ENCODE measurements at places on chromosomes 3 and 15.
A peak's percentile ranks its signal among the peaks of the same experiment; 100 is the strongest.

DNA sequence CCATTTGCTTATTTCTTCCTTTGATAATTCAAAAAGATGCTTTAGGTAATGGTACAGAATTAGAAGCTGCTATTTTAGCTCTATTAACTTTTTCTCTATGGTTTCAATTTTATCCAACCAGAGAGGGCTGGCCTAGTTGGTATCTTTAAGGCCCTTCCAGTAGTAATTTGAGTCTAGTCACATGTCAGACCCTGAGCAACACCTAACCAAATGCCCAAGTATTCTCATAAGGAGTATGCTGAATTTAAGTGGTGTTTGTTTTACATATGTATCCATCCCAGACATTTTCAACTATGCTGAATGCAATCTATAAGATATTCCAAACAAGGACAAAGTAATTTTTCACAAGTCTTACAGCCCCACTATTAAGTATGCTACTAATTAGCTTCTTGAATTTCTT lies 9.6 kb downstream of the DNAJC19 start:
- no peak for DNase-seq

GRCh38 chr3:126424039-126424717 lies 29.5 kb downstream of the CFAP100 start:
- DNase-seq: no peak

DNA sequence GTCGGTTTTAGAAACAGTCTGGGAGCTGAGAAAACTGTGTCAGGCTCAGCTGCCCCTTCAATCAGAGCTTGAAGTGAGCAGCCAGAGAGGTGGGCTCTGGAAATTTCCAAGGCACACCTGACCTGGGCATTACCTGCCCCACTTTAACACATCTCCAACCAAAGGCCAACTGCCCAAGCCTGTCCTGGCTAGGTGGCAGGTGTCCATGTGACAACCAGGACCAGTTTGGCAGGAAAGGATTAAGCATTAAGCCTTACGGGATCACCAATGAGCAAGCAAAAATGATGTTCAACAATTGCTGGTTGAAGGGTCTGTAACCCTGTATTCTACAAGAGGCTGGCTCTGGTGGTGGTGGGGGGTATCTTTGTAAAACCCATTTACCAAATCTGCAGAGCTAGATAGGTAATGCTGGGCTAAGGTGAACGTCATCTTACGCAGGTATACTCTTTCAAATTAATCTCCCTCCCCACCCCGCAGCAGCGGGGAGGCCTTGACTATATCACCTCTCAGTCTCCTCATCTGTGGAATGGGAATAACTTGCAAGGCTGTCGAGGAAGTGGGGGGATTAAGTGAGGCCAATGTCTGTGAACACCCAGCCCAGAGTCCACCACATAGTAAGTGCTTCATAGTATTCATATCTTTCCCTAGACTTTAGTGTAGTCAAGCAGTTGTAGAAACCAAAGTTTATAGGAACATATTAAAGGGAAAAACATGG lies 183.2 kb downstream of the MEGF11 start:
- DNase-seq: no peak

- no peak for DNase-seq
Observed at GRCh38 chr15:95944661-95945255, 385.7 kb upstream of the NR2F2 start.

DNA sequence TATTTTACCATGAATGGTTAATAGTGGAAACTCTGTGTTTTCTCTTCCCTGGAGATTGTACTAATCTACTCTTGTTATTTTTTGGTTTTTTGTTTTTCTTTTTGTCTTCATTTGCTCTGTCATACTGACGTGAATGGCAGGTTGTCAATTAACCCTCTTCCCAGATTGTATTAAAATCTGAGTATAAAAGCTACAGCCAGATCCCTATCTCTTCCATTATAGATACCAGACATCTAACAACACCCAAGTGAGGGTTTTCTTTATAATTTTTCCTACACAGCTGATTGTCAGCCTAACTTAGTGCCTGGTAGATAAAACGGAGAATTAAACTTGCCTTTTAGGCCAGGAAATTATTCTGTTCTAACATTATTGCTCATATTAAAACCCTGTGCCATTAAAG lies 162.6 kb downstream of the IL5RA start:
- DNase-seq: no peak

- no peak for DNase-seq
Observed at GRCh38 chr15:73320619-73321180, 48.1 kb downstream of the HCN4 start.

DNA sequence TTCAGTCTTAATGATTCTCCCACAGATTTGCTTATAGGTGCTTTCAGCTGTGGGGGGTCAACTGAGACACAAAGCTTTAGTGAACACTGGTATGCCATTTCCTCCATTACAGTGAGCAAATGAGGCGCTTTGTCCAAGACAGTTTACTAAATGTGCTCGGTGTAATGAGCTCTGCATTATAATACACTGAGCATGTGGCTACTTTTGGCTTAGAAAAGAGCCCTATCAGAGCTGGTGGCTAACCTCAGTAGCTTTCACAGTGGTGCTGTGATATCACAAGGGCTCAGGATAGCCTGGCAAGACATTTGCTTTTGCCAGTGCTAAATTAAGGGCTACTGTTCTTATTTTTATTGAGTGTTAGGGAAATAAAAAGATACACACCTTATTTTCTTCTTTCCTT lies 749.7 kb upstream of the ARPP21 start:
- DNase-seq: no peak

- DNase-seq: no peak
Observed at GRCh38 chr15:60607817-60608216, 128.9 kb upstream of the ICE2 start.

GRCh38 chr3:144257381-144257780 lies 285.8 kb downstream of the DIPK2A start:
- DNase-seq: no peak

GRCh38 chr15:75151214-75152128 lies 50.2 kb upstream of the C15orf39 start:
- no peak for DNase-seq

- no peak for DNase-seq
Observed at GRCh38 chr3:30401971-30402370, 204.4 kb upstream of the TGFBR2 start.

DNA sequence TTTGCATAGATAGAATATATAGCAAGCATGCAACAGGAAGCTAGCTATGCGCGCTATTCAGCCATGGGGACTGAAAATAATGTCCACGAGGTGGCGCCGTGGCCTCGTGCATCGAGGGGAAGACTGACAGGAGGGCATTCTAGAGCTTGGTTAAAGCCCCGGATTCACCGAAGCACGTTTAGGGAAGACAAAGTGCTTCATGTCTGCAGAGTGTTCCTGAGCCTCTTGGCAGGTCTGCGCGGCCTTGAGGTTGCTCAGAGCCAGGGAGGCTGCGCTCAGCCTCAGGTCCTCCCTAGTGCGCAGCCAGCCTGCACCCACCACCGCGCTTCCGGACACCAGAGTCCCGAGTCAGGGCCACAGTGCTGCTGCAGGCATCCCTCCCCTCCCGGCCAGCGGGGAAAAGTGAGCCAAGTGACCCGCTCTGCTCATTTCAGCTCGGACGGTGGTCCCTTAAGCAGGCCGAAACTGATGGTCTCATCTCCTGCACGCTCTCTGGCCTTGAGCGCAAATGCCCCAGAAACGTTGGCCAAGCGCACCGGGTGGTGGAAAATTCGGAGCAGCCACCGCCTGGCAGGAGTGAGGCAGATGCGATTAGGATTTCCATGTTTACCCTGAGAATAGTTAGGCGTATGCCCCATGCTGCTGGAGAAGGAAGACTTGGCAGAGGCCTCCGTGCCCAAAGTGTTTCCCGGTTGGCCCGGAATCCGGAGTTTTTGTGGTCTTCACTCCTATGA lies 24.8 kb downstream of the GABRA5 start:
- DNase-seq: peak; percentile 54

DNA sequence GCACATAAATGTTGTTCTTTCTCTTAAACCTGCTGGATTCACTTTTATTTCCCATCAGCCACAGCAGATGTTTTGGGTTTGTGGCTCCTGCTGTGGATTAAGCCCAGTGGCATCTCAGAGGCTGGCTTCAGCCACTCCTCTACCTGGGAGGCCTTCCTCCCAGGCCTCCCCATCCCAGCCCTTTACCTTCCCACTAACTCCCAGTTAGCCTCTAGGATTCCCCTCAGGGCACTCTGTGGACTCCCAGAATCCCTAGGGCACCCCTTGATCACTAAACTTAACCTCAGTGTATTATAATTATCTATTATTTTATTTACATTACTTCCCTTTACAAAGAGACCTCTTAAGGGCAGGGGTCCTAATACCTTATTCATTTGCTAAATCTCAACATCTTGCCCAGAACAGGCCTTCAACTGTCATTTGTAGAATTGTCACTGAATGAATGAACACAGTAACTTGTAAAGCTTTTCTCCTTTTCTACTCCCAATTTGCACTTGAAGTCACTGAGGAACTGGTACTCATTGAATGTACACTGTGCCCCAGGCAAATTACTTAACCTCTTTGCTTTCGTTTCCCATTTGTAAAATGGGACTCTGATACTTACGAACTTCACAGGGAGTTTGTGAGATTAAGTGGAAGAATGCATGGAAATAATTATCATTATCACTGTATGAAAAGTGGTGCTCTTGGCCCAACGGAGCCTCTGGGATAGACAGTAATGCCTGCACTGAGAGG lies 8.3 kb downstream of the CCDC13 start:
- DNase-seq: no peak

DNA sequence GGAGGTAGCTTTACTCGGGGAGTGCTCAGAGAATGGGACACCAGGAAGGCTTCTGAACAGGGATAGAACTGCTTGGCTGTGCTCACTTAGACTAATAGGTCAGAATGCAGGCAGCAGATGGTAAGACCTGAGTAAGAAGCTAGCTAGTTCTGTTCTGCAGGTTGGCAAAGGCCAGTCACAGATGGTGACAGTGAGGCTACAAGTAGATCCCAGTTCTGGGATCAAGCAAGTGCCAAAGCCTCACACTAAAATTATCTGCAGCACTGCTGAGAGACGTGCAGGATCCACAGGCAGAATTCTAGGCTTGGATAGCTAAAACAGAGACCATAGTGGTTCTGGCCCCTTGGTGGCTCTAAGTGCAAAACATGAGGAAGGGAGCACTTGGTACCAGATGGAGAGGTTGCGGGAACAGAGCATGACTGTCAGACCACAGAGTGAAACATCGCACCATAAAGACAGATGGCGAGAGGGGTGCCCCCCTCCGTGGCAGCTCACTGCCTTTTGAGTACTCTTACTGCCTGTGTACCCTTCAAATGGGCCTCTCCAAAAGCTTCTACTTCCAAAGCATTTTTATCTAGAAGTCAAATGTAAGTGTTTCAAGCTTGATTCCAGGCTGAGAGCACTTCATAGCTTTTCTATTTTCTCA lies 3.6 kb upstream of the GLCE start:
- no peak for DNase-seq

DNA sequence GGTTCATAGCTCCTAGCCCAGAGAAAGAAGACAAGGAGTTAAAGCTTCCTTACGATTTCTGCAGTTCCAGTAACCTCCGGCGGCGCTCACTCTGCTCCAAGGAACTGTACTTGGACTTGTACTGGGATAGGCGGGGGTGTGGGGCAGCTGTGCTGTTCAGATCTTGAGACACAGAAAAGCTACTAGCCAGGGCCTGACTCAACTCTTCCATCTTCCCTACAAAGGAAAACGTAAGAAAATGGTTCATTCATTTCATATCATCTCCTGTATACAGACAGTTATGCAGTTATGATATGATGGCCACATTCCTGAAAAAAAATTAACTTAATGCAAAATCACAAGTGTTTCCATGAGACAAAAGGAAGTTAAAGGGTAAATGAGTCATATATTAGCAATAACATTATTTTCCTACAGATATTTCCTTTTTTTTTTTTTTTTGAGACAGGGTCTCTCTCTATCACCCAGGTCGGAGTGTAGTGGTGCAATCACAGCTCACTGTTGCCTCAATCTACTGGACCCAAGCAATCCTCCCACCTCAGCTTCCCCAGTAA lies 4.6 kb downstream of the SNUPN start:
- no peak for DNase-seq

DNA sequence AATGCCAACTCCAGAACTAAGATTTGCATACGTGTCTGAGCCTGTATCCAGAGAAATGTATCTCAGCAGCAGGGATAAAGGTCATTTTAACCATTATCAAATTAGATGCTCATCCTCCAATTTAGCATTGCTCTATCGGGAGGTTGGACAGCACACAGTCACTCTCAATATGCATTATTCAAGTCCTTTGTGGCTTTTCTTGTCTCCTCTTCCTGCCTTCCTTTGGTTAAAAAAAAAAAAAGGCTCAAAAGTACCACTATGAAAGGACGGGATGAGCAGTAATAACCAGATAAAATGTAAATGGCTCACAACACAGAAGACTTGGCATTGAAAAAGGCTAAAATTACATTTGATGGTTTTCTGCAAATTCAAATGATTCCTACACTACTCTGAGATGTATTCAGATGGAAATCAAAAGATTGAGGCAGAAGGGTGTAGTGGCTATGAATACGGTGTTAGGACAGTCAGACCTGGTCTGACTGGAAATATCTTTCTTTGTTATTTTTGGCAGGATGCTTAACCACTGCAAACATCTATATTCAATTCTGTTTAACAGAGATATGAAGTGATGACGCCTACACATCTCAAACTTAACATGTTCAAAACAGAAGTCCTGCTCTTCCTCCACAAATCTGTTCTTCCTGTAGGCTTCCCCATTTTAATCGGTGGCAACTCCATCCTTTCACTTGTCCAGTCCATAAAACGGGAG lies 109.6 kb downstream of the ADAMTS9 start:
- DNase-seq: no peak

DNA sequence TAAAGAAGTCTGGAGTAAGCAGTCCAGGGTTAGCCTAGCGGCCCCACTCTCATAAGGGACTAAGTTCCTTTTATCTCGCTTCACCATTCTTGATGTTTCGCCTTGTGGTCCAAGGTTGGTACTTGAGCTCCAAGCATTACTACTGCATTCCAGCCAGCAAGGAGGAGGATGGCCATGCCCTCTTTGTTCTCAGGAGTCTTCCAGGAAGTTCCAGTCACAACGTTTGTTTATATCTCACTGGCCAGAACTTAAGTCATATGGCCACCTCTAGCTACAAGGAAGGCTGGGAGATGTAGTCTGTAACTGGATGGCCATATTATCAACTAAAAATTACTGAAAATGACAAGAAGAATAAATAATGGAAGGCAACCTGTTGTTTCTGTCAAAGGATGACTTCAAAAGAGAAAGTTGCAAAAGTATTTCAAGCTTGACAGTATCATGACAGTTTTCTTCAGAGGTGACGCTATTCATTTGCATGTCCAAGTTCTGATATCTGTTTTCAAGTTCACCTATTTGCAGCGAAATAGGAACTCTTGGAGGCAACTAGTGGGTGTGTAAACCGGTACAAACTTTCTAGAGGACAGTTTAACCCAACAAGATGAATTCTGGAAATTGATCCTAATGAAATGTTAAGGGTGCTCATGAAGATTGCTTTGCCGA lies 118.6 kb downstream of the PGPEP1L start:
- no peak for DNase-seq

DNA sequence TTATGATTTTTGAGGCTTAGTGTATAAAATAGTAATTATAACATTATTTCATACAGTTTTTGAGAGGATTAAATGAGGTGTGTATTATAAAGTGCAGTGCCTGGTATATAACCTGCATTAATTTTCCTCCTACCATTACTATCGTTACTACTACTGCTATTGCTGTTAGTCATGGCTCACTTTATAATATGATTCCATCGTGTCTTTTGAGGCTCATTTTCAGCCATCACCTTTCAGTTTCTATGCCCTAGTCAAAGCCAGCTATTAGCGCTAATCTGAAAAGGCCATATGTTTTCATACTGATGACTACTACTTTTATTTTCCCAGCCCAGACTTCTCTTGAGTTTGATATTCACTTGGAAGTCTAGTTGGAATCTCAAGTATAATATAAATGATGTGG lies 5.5 kb downstream of the MEF2A start:
- DNase-seq: no peak

- no peak for DNase-seq
Observed at GRCh38 chr3:4270720-4271119, 32.4 kb upstream of the SETMAR start.

GRCh38 chr3:31929826-31930502 lies 51.1 kb downstream of the OSBPL10 start:
- DNase-seq: no peak
